NCI-H1436 (cell line): ENCODE measurements at places on chromosomes 2 and 18.

DNA sequence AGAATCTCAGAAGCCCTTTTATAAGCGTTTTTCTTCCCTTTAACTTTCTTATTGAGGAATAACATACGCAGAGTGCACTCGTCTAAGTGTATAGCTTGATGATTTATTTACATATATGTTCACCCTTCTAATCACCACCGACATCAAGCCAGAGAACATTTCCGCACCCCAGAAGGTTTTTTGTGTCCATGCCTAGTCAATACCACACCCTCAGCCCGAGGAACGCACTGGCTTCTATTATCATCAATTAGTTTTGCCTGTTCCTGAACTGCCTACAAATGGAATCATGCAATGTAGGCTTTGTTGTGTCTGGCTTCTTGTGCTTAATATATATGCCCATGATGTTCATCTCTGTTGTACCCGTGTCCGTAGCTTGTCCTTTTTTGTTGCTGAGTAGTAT, 27.7 kb downstream of the SDC1 start:
- no peak for DNase-seq

GRCh38 chr18:47420130-47420529, 168.7 kb upstream of the SKOR2 start:
- DNase-seq: no peak

DNA sequence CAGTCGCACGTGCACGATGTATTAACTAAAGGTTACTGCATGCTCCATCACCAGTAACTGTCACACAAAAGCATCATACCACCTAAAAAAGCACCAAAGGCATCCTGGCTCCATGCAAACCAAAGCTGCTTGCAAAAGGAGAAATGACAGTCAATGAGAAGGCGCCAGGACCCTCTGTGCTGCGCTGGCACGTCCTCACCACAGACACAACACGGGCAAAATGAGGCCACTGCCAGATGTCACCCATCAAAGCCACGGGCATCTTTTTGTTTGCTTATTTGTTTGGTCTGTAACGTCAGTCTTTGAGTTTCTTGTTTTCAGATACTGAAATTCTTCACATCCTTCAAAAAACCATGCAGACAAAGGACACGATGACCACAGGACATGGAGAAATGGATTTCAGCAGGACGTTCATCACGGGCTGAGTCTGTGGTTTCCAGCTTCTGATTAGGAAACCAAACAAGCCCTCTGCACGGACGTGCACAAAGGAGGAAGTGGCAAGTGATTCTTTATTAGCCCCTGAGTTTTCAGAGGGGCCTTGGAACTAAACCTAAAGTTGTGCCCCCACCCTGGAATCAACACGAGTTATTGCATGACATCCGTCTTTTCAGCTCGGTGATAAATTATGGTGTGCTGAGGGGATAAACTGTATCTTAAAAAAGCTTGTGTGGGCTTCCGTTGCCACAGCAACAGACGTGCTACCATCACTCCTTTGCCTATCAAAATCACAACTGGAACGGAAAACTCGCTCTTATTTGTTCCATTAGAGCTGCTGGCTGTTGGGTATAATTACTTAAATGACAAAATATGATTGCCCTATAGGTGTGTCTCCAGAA, 181.8 kb downstream of the EIPR1 start:
- no peak for DNase-seq

DNA sequence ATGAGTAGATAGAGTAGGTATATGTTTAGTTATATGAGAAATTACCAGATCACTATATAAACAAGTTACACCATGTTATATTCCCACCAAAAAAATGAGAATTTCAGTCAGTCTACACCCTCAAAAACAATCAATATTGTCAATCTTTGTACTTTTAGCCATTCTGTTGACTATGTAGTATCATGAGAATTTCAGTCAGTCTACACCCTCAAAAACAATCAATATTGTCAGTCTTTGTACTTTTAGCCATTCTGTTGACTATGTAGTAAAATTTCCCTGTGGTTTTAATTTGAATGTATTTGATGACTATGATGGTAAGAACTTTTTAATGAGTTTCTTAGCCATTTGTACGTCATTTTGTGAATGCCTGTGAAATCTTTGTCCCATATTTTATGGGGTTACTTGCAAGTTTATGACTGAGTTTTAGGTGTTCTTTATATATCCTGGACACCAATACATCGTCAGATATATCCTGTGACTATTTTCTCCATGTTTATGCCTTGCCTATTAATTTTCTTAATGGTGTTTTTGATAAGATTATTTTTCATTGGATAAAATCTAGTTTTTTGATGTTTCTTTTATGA, 528.4 kb upstream of the SPHKAP start:
- DNase-seq: no peak

DNA sequence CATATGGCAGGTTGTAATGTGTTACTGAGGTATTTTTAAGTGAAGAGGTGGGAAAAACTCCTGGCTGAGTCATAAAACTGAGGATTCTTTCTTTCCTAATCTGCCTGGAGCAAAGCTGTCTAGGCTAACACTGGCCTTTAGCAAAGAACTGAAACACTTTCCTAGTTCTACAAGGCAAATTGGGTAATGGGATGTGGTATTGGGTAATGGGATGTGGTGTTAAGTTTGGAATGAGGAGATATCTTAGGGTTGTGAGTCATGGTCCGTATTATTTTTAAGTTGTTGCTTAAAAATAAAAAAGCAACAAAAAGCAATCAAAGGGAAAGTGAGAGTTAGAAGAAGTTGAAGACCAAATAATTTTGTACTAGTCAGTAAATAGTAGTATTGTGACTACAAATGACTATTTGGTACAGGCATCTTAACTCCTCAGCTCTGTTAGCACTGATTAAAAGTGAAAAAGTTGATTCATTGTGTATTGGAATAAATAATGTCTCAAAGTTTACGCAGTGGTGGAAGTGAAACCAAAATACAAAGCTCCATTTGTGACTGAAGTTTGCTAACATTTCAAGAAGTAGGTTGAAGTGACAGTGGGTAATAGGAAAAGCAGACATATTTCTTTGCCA, 216.8 kb downstream of the CAMKMT start:
- no peak for DNase-seq

GRCh38 chr2:9074930-9075329, 71.4 kb upstream of the MBOAT2 start:
- no peak for DNase-seq

GRCh38 chr18:70365361-70365760, 76.5 kb downstream of the SOCS6 start:
- no peak for DNase-seq
